ENCODE measurements at places on chromosomes 11 and 22.

GRCh38 chr11:102891736-102892135 is 17.0 kb upstream of the MMP12 start:
- DNase-seq = no peak

DNA sequence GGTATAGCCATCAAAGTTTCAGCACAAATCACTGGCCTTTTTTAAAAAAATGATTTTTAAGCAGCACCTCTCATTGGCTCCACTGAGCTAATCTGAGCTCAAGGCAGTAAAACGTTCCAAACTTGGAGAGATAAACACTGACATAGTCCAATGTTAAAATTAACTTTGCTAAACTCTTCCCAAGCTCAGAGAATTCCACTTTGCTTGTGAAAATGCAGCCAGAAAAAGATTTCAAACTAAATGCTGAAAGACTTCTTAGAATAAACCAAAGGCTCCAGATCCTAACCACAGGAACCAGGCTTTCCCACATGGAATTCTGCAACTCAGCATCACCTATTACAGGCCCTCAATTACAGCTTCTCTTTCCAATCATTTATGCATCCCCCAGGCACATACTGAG is 84.7 kb upstream of the GDPD4 start:
- no peak for DNase-seq

DNA sequence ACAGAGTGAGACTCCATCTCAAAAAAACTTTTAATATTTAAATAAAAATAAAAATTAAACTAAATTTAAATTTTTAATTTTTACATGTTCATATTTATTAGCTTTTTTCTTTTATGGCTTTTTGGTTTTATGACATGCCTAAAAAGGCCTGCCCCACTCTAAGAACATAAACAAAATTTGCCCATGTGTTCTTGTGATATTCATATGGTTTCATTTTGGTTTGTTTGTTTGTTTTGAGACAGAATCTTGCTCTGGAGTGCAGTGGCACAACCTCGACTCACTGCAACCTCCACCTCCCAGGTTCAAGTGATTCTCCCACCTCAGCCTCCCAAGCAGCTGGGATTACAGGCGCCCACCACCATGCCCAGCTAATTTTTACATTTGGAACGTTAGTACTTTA is 27.7 kb downstream of the SUSD2 start:
- no peak for DNase-seq

- DNase-seq = no peak
These were observed 6.3 kb downstream of the HRAS start for GRCh38 chr11:528815-529727.

DNA sequence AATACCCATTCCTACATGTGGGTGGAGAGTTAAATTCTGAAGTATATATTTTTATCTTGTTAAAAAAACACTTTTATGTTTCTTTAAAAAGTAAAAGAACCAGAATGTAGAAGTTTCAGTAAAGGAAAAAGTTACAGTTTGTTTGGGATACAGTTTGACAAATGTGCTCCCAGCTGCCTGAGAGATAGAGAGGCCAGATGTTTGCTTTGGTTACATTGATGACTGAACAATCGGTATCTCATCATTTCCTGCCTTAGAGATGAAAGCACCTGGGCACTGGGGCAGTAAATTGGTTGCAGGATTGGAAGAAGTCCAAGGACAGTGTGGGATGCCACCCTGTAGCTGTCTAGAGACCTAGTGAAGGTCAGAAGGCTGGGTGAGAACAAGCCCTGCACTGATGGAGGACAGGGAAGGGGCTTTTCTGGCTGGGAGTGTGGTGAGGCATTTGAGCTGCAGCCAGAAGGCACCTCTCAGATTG is 16.6 kb downstream of the MED15 start:
- no peak for DNase-seq

GRCh38 chr11:104256525-104256924 is 92.6 kb upstream of the PDGFD start:
- no peak for DNase-seq

GRCh38 chr22:27463121-27463660 is 338.4 kb downstream of the MN1 start:
- DNase-seq = no peak

GRCh38 chr11:30432178-30432577 is 109.3 kb downstream of the ARL14EP start:
- DNase-seq = no peak

- DNase-seq = no peak
These were observed 18.7 kb downstream of the F2 start for GRCh38 chr11:46737699-46738098.

DNA sequence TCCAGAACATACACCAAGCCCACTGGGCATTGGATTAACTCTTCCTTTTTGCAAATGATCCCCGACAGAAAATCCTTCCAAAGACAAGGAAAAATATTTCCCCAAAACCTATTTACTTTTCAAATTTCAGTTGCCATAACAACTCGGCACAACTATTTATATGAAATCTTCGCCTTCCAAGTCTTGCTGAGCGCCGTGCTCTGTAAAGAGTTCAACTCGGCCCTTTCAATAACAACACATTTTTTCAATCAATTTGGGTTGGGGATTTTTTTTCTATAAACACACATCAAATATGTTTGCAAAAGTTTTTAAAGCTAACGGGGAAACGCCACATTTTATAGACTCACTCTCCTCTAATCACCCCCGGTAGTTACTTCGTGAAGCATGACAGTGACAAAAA is 333.8 kb downstream of the MN1 start:
- DNase-seq = no peak

All from AG09319 (cell line).